ENCODE measurements at places on chromosomes 3 and 15.

- no peak for DNase-seq
Observed at GRCh38 chr15:65344914-65345275, 32.9 kb downstream of the IGDCC3 start.

GRCh38 chr15:27833974-27834373, 265.1 kb downstream of the OCA2 start:
- no peak for DNase-seq

GRCh38 chr3:115836944-115837343, 213.6 kb downstream of the GAP43 start:
- no peak for DNase-seq

DNA sequence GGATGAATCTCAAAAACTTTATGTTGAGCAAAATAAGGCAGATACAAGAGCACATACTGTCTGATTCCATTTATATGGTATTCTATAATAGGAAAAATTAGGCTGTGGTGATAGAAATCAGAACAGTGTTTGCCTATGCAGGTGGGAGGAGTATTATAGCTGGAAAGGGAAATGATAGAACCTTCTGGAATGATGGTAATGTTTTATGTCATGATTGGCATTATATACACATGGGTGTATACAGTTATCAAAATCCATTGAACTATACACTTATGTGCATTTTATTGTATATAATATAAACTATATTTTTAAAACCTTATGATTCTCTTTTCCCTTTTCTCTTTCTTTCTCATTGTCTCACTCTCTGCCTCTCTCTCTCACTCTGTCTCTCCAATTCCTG, 156.1 kb downstream of the THSD4 start:
- DNase-seq: no peak

DNA sequence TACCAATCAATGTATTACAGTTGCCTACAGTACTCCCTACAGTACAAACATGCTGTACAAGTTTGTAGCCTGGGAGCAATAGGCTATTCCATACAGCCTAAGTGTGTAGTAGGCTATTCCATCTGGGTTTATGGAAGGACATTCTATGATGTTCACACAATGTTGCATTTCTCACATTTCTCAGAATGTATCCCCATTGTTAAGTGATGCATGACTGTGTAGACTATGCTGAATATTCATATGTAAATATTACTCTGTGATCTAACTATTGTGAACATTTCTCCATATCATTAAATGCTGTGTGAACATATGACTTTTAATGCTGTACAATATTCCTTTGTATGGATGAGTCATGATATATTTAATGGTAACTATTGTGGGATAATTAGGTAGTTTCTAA, 139.2 kb upstream of the ADAMTS9 start:
- DNase-seq: no peak

GRCh38 chr3:82081351-82081750, 319.9 kb upstream of the GBE1 start:
- no peak for DNase-seq

GRCh38 chr3:146326875-146327543, 76.1 kb upstream of the PLSCR4 start:
- no peak for DNase-seq

DNA sequence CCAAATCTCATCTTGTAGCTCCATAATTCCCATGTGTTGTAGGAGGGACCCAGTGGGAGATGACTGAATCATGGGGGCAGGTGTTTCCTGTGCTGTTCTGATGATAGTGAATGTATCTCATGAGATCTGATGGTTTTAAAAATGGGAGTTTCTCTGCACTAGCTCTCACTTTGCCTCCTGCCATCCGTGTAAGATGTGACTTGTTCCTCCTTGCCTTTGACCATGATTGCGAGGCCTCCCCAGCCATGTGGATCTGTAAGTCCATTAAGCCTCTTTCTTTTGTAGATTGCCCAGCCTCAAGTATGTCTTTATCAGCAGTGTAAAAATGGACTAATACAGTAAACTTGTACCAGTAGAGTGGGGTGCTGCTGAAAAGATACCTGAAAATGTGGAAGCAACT, 44.5 kb downstream of the DUT start:
- no peak for DNase-seq

GRCh38 chr3:68186733-68187132, 532.3 kb upstream of the SUCLG2 start:
- DNase-seq: no peak

DNA sequence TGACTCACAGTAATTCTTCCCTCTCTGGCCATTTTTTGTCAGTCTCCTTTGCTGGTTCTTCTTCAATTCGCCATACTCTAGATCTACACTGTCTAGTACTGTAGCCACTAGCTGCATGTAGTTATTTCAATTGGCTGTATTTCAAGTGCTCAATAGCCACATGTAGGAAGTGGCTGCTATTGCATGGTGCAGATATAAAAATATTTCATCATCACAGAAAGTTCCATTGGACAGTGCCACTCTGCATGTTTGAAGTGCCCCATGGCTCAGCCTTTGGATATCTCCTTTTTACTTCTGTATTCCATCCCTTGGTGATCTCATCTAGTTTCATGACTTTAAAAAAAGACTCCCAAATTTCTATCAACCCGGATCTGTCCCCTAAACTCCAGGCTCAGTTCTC, 22.1 kb downstream of the PPP2R3A start:
- DNase-seq: no peak

DNA sequence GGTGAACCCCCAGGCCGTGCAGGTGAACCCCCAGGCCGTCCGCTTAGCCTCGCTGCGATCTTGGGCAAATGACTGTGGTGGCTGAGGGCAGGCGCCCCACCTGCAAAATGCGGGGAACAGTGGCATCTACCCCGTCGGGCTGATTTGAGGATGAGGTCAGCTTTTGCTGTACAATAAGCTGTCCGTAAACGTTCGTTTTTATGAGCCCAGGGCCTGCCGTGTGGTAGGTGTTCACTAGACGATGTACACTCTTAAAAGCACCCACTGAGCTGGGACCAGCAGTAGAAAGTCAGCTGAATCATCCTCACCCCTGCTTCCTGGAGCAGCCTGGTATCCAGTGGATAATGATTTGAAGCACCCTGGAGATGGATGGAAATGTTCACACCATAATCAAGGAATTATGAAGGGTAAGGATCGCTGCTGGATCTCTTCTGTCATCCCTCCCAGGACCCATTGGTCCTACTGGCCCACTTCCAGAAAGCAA, 943 bp upstream of the PCSK6 start:
- DNase-seq: no peak

- DNase-seq: no peak
Observed at GRCh38 chr3:73789825-73790444, 165.2 kb upstream of the PDZRN3 start.

DNA sequence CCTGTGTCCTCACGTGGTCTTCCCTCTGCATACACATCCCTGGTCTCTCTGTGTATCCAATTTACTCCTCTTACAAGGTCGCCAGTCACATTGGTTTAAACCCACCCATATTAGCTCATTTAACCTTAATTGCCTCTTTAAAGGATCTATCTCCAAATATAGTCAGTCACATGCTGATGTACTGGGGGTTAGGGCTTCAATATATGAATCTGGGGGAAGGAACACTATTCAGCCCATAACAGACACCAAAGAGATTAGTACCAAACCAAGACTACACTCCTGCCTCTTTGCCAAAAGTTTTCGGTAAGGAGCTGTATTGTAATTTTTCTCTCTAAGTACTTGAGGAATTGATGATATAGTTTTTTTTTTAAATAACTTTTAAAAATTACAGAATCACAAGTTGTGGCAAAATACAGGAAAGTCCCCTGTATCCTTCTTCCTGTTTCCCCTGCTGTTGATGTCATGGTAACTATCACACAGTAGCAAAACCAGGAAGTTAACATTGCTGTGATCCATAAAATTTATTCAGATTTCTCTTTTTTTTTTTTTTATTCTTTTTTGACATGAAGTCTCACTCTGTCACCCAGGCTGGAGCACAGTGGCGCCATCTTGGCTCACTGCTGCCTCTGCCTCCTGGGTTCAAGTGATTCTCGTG, 67.8 kb downstream of the SLCO3A1 start:
- no peak for DNase-seq

- DNase-seq: no peak
Observed at GRCh38 chr3:172222478-172223071, 183.2 kb downstream of the FNDC3B start.

DNA sequence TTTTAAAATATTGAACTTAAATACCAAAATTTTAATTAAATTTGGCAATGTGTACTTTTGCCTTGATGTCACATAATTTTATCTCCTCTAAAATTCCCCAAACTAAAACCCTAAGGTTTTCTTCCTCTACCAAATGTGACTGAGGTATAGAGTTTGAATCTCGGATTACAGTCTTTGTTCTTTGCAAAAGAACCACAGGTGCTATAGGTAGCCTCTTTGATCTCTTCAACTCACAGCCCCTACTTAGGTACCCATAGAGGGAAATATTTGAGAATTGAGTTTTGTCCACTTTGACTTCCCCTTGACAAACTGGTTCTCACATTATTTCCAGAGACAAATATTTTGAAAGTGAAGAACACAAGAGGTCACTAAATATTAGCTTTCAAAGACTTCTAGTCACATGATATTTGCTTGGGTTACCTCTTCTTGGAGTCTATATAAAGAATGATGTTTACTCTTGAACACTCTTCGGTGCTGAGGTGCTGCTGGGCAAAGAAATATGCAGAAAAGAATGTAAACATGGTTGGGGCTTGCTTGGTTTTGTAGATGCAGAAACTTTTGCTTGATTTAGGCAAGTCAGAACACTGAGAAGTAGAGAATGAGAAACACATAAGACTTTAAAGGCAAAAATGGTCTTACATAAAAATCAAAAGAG, 120.8 kb upstream of the MCTP2 start:
- no peak for DNase-seq

GRCh38 chr3:59243476-59243875, 193.7 kb upstream of the CFAP20DC start:
- no peak for DNase-seq

DNA sequence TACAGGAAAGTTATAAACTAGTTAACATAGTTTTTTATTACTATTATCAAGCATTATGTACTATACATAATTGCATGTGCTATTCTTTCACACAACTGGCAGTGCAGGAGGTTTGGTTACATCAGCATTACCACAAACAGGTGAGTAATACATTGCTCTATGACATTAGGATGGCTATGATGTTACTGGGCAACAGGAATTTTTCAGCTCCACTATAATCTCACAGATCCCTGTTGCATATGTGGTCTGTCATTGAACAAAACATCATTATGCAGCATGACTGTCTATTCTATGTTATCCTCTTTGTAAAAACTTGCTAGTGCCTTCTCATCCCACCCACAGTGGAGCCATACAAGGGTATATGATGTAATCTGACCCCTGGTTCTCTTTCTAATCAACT, 36.5 kb upstream of the PDZRN3 start:
- DNase-seq: no peak

GRCh38 chr3:184937611-184938010, 125.6 kb downstream of the VPS8 start:
- DNase-seq: no peak

GRCh38 chr3:155948476-155948875, 78.0 kb downstream of the GMPS start:
- DNase-seq: no peak

- DNase-seq: no peak
Observed at GRCh38 chr3:8550611-8551010, 49.0 kb downstream of the LMCD1 start.

DNA sequence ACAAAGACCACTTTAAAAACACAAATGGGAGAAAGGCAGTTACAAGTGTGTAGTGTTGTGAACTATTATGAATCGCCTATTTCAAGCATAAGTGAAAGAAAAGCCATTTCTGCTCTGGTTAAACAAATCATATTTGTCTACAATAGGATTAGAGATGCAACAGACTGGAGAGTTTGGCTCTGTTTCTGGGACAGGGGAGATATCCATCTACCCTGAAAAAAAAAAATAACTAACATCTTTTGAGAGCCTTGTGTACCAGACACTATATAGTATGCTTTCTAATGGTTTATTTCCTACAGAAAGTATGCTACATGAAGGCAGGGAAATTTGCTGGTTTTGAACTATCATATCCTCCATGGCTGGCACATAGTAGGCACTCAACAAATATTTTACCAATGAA, 106.7 kb upstream of the FHIT start:
- no peak for DNase-seq

DNA sequence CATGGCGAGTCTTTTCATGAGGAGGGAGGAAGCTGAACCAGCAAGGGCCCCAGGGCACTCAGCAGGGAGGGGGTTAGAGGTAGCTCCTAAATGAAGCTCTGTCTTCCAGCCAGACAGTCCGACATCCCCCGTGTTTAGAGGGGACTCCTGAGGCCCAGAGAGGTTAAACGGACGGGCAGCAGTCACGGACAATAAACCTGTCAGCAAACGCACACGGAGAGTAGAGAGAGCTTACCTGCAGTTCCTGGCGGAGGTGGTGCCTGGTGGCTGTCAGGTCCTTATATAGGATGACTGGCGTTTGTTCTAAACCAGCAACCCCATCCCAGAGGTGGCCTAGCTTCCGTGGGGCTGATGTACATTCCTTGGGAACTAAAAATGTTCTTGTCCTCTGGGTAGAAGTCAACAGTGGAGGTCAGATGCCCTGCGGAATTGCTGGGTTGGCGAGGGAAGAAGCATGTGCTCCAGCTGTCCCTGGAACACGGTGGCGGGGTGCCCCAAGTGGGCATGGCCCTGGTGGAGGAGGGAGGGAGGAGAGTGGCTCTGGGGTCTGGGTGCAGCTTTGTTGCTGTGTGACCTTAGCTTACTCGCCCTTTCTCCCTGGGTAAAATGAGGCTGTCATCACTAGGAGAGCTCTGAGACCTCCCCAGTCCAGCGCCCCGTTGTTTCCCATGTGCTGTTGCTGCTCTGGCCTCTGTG, 2.1 kb downstream of the GHRL start:
- DNase-seq: no peak

DNA sequence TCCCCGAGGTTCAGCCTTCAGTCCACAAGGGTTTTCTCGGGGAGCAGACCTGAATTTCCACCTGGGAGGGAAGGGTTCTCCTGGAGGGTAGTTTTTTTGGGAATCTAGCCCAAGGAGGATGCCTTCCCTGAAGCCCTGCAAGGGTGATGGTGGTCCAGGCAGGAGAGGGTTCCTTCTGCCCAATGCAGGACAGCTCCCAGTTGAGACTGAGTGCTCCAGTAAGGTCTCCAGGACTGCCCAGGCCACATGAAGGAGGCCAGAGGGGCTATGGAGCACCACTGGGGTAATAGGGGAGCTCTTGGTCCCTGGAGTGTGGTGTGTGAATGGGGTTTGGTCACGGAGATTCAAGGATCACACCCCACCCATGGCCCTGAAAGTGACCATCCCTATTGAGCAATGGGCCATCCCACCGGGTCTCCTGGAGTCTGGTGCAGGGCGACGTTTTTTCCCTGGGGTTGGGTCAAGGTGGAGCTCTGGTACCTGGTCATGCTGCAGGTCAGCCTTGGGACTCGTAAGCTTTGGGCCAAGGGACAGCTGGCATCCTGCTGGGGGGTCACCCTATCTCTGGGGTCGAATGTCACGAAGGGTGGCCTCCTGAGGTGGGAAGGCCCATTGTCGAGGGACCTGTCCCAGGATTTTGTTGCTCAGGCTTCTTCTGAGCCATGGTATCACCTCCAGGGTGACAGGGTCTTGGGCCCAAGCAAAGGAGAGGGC, 196.5 kb downstream of the UBE3A start:
- no peak for DNase-seq

GRCh38 chr3:18301781-18302180, 123.4 kb downstream of the SATB1 start:
- DNase-seq: no peak

- DNase-seq: no peak
Observed at GRCh38 chr3:112857526-112857925, 10.9 kb upstream of the CD200R1L start.
